ENCODE measurements at places on chromosomes 7 and 10.

GRCh38 chr7:82141427-82141826, 302.1 kb downstream of the CACNA2D1 start:
- no peak for DNase-seq

DNA sequence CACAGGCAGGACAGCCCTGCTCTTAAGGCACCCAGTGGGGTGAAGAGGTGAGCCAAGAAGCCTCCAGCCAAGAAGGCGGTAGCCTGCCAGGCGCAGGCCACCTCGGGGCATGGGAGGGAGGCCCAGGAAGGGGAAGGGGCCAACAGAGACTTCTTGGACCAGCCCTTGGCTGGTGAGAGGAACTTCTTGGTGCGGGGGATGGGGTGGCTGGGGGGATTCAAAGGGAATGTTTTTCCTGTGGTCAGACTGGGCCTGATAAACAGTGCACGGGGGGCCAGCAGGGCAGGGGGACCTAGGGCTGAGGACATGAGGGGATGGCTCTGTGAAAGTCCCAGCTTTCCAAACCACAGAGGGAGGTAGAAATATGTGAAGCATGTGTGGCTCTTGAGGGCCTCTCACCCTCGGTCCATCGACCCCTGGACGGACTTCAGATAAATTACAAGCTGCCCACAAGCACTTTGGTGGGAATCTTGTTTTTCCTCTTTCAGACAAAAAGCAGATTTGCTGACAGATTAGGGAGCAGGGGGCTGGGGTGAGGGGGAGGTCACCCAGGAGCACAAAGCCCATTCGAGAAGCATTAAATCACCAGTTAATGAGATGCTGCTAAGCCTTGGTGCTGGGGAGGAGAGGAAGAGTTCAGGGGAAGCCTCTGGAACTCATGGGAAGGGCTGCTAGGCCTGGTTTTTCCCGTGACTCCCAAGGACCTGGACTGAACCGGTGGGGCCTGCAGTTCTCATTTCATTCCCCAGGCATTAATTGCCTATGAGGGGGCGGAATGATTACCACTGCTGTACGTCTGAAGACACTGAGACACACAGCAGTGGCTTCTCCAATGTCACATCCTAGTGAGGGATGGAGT, 11.3 kb downstream of the CRYGN start:
- no peak for DNase-seq

DNA sequence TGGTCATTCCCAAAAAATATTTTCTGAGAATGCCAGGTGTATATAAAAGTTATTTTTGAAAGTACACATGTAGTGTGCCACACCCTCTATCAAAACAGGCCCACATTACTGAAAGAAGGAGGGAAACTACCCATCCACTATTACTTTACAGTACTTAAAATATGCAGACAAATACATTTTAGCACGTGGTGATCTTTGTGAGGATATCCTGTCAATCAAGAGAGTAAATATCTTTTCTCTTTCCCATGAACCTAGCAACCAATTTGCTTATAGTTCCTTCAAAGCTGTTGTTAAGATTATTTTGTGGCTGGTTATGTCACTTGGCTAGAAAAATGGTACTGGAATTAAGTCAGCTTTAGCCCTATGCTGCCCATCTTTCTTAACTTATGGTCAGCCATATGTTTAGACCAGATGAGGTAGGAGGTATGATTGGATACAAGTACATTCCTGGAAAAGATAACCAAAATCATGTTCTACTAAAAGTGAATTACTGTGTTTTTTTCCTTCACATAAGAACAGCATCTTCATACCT, 70.1 kb downstream of the AUTS2 start:
- DNase-seq: no peak

- no peak for DNase-seq
Observed at GRCh38 chr10:94846204-94846603, 83.7 kb downstream of the CYP2C19 start.

DNA sequence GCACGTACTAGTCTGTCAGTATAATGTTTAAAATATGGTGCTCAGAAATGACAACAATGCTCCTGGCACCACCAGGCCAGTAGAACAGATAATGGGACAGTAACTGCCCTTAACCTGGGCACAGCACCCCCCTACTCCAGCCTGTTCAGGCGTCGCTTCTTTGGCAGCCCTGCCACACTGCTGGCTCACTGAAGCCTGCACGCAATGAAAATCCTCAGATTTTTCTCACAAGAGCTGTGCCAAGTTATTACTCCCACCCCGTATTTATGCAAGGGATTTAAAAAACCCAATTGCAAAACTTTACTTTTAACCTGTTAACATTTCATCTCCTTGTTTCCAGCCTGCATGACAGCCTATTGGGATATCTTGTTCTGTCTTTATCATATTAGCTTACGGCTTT, 56.6 kb upstream of the LAMB1 start:
- no peak for DNase-seq

- DNase-seq: no peak
Observed at GRCh38 chr10:61223576-61223975, 229.6 kb downstream of the TMEM26 start.

DNA sequence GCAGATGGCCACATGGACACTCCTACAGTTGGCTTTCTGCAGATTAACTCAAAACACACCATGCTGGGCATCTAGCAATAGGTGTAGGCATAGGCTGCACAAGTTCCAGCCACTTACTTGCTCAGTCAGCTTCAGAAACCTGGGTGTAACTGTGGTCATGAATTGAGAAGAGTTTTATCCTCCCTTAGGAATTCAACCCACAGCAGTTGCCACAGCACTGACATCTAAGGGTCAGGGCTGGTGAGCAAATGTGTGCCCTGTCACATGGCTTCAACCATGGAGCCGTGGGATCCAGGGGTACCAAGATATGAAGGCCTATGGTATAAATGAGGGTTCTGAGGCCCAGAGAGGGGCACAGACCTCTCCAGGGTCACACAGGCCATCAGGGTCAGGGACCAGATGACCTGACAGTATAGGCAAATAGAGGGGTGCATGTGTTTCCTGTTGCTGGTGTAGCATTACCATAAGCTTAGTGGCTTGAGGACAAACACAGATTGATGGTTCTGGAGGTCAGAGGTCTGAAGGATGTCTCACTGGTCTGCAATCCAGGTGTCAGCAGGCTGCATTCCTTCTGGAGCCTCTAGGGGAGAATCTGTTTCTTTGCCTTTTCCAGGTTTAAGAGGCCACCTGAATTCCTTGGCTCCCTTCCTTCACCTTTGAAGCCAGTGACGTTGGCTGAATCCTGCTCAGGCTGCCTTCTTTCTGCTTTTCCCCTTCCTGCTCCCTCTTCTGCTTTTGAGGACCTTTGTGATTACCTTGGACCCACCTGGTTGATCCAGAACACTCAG, 24.1 kb downstream of the MINDY4 start:
- no peak for DNase-seq

DNA sequence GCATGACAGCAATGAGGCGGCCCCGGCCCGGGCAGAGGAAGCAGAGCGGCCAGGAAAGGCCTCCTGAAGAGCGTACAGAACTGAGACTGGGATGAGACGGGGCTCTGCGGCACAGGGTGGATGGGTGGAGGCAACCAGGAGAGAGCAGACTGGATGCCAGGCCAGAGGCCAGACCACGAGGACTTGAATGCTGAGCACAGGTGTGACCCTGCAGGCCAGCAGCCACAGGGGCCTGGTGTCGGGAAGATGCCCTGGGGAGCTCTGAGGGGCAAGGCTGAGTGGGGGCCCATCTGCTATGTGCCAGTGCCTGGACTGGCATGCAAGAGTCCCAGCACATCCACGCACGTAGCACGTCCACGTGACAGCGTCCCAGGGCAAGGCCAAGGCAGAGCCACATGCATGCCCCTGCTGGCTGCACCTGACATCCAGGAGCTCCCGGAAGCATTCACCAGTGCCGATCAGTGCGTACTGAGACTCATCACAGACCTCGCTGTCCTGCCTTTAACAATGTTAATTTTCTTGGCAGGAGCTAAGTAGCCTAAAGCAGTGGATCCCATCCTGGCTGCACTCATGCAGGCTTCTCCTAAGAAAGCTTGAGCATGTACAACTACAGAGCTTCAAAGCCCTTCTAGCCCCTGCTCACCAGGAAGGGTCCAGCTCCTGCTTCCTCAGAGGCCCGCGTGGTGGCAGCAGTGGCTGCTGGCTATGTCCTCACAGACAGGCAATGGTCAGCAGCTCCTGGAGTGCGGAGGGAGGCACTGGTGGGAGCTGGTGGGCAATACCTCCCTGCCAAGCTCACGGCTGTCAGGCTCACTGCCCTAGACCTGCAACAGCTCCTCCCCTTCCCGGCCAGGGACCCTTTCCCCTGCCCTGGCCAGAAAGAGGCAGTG, 18.0 kb downstream of the GRID1 start:
- no peak for DNase-seq

DNA sequence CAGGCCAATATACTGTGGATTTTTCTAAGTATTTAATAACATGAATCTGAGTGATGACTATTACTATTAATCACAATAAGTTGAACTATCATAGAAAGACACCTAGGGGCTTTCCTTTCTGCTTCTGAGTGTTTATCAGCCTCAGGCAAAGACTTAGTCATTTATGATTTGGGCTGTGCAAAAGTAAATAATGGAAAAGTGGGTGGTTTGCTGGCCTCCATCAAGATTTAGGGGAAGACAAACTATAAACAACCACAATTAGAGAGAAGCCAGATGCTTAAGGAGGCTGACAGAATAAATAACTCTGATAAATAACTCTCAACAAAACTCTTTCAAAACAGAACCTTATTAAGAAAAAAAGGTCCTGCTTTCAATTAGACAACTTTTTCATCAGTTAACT, 64.7 kb downstream of the MACC1 start:
- DNase-seq: no peak

- DNase-seq: no peak
Observed at GRCh38 chr10:16699435-16700057, 117.7 kb downstream of the RSU1 start.

GRCh38 chr10:102234888-102235597, 6.3 kb downstream of the PITX3 start:
- no peak for DNase-seq

GRCh38 chr10:20958764-20959163, 61.7 kb upstream of the NEBL start:
- DNase-seq: no peak

- DNase-seq: no peak
Observed at GRCh38 chr10:99393036-99393435, 37.4 kb downstream of the GOT1 start.

DNA sequence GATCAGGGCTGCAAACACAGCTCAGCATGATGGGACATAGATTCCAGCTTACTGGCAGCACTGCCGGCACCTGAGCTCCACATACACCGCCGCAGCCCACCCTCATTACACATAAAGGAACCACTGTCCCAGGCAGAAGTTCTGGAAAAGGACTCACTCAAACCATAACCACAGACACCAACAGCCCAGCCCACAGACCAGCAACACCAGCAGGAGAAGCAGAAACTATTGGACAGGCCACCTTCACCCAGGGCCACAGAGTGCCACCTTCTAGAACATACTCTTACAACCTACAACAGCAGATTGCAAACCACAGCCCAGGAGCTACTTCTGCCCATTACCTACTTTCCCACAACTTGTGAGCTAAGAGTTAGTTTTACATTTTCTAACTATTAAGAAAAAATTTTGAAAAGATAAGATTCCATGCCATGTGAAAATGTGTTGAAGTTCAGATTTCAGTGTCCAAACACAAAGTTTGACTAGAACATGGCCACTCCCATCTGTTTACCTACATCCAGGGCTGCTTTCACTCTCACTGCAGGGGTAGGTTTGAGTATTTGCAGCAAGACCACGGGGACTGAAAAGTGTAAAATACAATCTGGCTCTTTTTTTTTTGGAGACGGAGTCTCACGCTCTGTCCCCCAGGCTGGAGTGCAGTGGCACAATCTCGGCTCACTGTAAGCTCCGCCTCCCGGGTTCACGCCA, 153.0 kb downstream of the TNS3 start:
- DNase-seq: no peak

DNA sequence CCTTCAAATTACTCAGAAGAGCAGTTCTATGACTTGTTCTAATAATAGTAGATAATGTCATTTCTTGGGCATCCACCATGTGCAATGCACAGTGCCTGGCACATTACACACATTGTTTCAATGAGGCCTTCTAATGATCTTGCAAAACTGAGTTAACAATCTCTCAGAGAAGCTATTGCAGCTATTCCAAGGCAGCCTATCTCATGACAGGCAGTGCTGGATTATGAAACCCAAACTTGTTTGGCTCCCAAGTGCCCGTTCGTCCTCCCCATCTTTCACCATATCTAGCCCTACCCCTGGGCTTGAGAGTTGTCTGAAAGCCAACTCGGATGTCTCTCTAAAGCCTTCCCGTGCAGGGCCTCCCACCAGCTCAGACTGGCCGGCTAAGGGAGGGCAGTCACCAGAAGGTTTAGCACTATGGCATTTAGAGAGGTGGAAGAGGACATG, 405.1 kb downstream of the PLXNA4 start:
- DNase-seq: no peak

GRCh38 chr7:90720984-90721760, 125.1 kb downstream of the CDK14 start:
- DNase-seq: no peak

GRCh38 chr7:139981511-139981895, 81.2 kb downstream of the PARP12 start:
- DNase-seq: no peak

DNA sequence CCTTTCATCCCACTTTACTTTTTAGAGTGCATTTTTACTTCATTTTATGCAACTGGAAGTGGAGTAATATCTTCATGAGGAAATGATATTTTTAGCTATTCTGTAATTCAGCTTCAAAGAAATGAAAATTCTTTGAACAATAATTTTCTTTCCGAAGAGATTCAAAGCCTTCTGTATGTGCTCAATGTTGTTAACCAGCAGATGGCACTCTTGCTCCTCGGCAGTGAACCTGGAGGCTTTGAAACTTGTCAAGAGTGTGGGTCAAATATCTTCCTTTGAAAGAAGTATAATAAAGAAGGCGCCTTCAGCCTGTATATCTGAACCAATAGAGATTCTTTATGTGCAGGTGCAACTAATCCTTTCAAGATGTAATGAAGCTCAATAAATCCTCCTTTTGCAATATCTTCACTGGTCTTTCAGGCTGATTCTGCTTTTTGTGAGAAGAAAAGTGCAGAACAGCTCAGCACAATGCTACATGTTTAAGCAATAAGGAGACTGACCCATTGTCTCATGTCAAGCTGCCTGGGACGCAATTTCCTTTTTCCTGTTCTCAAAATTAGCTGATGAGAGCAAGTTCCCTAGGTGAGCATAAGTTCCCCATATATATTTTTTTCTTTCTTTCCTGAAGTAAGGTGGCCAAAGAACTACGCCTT, 258.4 kb downstream of the SEMA3A start:
- DNase-seq: no peak

DNA sequence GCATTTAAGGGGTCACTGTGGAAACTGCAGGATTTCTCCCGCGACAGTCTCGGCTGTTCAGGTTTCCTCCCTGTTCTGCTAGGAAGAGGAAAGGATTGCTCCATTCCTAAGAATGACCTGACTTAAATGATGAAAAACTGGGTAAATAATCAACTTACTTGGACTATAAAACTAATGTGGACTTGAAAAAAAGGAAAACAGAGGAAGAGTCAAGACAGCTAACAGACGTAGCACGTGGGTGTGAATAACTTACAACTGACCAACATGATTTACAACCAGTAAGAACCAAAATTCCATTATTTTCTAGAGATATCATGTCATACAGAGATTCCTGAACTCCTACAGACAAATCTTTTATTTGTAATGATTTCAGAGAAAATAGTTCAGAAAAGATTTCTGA, 93.8 kb downstream of the ADAM12 start:
- DNase-seq: no peak

- DNase-seq: no peak
Observed at GRCh38 chr10:91061187-91061586, 140.3 kb upstream of the ANKRD1 start.

GRCh38 chr7:39248041-39248691, 270.5 kb downstream of the POU6F2 start:
- no peak for DNase-seq

- DNase-seq: no peak
Observed at GRCh38 chr10:67527351-67527750, 168.6 kb downstream of the CTNNA3 start.

Data from activated T-helper 1 cell treated with Interleukin-2 at 50 U/mL for 16 hours (primary cell).